ENCODE measurements at places on chromosomes 2 and 18.

- DNase-seq, result no peak
Measured at GRCh38 chr2:152718909-152719645, 657 bp downstream of the ARL6IP6 start.

DNA sequence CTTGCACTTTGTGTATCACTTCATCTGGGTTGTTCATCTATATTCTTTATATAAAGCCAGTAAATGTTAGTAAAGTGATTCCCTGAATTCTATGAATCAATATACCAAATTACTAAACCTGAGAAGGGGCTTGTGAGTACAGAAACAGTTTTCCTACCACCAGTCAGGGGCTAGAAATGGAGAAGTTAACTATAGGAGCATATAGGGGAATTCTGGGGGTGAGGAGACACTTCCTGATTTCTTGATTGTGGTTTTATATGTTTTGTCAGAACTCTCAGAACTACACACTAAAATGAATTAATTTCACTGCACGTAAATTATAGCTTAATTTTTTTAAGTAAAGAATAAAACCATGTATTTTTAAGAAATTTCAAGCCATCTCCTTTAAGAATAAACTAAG, 93.7 kb downstream of the SESTD1 start:
- DNase-seq, result no peak

DNA sequence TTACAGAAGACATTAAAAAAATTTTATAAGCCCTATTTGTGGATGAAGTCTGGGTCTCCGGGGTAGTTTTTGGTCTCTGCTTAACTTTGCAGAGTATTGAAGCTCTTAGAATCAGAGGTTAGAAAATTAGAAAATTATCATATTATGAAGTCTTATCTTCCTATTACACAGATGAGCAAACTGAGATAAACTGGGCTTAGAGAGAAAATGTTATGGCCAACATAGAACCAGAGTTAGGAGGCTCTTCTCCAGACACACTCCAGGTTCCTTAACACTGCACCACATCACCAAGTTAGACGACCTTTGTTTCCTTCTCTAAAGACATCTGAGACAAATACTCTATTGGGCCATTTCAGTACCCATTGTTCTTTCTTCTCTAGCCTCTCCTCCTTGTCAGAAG, 36.7 kb upstream of the NEB start:
- no peak for DNase-seq

GRCh38 chr2:120261387-120262006, 8.8 kb downstream of the RALB start:
- no peak for DNase-seq

- DNase-seq, result no peak
Measured at GRCh38 chr2:36509075-36509474, 88.9 kb downstream of the FEZ2 start.

- DNase-seq, result no peak
Measured at GRCh38 chr18:59576541-59577385, 120.5 kb downstream of the CCBE1 start.

Measured in stimulated activated CD4-positive, alpha-beta T cell treated with anti-CD3 and anti-CD28 coated beads, Interleukin-1b, Interleukin-23, amount 100 ng/mL, for 1 hour (primary cell).